ENCODE measurements at places on chromosomes 2 and 18.

- DNase-seq, result no peak
Measured at GRCh38 chr2:3175568-3175955, 202.1 kb downstream of the EIPR1 start.

DNA sequence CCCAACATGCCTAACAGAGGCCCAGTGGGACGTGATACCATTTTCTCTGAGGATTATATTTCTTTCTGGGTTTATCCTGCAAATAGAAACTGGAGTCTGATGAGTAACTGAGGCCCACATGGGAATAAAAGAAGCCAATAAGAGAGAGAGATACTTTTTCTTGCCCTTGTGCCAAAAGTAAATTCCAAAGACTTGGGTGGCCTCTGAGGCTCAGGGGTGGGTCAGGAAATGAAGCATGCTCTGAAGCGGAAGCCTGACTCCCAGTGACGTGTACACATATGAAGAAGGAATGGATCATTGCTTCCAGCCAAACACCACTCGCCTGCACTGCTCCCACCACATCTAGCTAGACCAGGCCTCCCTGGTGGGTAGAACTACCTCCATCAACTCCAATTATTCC is 273.6 kb upstream of the NCKAP5 start:
- DNase-seq, result no peak

GRCh38 chr2:126886211-126886915 is 12.3 kb upstream of the TEX51 start:
- DNase-seq, result no peak

DNA sequence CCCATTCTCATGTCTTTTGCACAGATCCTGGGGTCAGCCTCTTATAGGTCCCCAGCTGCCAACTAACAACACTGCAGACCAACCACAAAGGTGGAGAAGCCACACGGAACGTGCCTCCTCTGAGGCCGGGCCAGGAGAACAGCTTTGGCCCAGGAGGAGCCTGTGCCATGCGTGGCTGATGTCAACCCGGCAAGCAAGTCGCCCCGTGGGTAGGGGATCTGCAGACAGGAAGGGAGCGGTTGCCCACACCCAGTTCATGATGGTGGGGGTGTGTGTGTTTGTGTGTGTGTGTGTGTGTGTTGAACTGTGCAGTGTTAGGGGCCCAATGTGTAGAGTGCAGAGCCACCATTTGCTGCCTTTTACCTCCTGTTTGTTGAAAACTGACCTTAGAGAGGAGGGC is 2.4 kb upstream of the CLEC4F start:
- DNase-seq, result no peak

DNA sequence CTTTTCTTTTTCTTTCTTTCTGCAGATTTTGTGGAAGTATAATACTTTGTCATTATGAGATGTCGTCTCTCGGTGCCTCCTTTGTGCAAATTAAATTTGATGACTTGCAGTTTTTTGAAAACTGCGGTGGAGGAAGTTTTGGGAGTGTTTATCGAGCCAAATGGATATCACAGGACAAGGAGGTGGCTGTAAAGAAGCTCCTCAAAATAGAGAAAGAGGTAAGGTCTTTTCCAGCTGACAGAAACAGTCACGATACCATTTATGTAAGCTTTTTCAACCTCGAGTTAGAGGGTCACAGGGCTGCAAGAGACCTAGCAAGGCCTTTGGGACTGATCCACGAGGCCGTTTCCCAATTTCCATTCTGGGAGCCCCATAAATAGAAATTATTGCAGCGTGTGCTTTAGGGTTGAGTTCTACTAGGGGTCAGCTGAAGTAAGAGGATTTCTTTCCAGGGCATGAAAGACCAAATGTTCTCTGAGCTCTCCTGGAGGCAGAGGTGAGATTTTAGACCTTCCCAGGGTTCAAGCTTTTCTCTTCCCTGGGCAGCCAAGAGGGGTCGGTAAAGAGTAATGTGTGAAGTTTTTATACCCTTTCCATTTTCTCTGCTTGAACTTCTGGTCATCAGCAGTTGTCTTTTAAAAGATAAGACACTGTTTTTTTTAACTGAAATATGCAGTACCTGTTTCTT is 15.5 kb downstream of the MAP3K20 start:
- DNase-seq, result no peak

DNA sequence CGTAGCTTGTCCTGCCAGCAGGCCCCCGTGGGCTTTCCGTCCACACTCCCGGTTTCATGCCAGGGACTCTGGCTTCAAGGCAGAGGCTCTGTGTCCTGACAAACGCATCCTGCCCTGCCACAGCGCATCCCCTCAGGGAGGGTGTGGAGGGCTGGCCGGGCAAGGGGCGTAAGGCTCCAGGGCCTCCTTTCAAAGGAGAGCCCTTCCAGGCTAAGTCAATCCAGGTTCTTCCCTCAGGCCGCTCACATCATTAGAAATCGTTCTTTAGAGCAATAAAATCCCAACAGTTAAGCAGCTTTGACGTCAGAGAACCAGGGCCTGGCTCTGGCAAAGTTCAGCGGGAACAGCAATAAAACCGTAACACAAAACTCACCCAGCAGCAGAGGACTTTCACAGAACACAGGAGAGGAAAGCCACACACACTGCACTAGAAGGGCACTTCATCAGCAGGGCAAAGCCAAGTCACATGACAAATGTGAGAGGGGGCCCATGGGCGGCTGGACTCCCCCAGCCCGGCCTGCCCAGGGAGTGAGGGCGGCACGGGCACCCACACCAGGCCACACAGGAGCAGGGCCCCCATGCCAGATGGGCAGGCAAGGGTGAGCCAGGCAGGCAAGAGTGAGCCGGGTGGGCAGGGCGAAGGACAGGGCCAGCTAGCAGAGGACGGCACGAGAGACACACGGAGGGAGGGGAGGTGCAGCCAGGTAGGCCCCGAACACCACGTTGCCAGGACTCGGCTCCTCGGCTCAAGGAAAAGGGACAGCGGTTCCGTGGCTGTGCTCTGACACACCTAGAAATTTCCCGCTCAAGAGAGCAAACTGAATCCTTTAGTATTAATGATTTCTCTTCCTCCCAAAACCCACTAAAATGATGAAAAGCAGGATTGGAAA is 52.0 kb downstream of the HDAC4 start:
- no peak for DNase-seq

DNA sequence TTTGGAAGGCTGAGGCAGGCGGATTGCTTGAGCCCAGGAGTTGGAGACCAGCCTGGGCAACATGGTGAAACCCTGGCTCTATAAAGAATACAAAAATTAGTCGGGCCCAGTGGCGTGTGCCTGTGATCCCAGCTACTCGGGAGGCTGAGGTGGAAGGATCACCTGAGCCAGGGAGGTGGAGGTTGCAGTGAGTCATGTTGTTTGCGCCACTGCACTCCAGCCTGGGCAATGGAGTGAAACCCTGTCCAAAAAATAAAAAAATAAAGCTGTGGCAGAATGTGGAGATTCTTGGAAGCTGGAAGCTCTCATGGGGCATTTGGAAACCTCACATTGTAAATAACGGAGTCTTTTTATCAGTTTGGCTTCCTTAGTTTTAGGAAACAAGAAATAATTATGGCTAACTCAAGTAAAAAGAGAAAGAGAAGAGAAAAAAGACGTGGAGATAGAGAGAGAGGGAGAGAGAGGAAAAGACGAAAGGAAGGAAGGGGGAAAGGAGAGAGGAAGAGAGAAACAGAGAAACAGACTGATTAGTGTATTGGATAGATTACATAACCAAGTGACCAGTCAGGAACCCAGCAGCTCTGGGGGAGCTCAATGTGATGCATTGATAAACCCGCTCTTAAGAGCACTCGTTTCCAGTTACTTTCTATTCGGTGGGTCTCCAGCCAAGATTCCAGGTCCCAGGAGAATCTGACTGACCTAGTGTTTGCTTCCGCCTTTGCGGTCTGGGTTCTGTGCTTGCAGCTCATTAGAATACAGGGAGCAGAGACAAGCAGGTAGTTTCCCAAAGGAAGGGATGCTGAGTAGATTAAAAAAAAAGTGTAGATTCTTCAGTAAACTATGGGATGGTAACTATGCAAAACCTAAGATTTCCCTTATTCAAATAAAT is 1.1 kb upstream of the SPAST start:
- no peak for DNase-seq

DNA sequence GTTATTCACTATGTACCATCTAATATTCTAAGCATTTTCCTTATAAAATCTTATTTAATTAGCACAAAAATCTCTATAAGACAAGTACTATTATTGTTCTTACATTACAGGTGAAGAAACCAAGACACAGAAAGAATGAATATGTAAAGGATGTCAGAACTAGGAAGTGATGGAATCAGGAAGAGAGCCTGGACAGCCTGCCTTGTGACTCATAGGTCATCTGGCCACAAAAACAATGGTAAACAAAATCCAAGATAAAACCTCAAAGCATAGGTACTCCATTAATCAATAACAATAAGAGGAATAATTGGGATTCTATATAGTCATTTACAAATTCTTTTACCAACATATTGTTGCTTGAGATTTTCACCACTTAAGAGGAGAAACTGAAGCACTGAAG is 505.4 kb upstream of the PIK3C3 start:
- no peak for DNase-seq

DNA sequence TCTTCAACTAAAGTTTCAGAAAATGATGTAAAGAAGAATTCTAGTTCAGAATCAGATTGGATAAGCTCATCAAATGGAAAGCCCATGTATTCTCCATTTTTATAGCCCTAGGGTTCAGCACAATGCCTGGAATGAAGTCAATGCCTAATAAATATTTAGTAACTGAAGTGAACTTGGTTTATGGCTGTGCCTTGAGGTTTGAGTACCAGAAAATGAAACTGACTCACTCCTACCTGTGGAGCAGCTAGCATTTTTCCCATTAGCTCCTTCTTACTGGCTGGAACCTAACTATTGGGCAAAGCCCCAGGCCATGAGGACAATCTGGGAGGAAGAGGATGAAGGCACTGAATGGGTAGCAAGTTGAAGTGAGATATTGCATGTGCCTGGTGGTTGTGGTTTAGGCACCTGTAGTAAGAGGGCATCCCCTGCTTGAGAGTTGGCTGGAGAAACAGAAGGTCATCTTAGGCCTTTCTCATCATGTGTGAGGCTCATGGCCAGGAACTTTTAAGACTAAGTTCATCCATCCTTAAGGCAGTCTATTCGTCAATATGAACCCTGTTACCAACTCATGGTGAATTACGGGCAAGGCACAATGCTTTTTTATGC is 85.0 kb upstream of the LYPD1 start:
- no peak for DNase-seq

- no peak for DNase-seq
Measured at GRCh38 chr2:206531996-206532543, 88.7 kb downstream of the ADAM23 start.

Data from stimulated activated CD8-positive, alpha-beta memory T cell treated with anti-CD3 and anti-CD28 coated beads, Interleukin-15, amount 100 ng/mL, for 1 hour (primary cell).